ENCODE measurements at places on chromosomes 1 and 21.

GRCh38 chr1:15738416-15739113 lies 2.5 kb downstream of the SLC25A34 start:
- DNase-seq: no peak

DNA sequence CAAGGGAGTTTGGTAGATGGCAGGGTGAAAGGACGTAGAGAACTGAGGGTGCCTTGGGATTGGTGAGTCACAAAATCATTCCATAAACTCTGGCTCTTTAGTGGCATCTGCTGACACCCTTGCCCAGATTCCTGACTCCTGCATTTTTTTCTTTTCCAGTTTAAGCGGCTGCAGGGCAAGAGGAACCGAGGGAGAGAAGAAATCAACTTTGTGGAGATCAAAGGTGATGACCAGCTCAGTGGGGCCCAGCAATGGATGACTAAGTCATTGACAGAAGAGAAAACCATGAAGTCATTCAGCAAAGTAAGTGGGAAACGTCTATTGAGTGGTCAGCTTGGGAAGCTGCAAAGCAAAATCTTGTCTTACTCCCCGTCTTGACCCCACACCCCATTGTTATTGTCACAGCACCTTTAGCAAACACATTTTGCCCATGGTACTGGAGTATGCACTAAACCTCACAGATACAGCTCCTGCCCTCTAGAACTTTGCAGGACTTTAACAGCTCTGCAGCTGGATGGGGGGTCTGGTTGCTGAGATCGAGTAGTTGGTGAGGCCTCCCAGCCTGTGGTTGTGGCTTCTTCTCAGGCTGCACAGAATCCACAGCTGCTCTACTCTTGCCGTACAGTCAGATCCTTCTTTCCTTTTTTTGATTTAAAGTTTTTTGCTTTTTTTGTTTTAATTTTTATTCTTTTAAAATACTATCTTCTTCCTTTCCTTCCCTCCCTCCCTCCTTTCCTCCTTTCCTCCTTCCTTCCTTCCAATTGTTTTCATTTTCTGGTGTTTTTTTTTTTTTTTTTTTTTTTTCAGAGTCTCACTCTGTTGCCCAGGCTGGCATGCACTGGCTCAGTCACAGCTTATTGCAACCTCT lies 21.9 kb downstream of the SH2D2A start:
- no peak for DNase-seq

DNA sequence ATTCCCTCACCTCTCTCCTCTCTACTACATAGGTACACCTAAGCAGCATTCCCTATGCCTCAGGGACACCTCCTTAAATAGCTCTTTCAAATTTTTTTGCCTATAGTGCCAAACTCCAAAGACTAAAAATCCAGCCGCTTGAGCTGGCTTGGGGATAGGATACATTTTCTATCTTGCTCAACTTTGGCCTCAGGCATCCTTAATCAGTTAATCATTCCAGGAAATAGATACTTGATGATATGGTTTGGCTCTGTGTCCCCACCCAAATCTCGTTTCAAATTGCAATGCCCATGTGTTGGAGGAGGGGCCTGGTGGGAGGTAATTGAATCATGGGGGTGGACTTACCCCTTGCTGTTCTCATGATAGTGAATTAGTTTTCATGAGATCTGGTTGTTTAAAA lies 11.4 kb upstream of the PHGDH start:
- no peak for DNase-seq

DNA sequence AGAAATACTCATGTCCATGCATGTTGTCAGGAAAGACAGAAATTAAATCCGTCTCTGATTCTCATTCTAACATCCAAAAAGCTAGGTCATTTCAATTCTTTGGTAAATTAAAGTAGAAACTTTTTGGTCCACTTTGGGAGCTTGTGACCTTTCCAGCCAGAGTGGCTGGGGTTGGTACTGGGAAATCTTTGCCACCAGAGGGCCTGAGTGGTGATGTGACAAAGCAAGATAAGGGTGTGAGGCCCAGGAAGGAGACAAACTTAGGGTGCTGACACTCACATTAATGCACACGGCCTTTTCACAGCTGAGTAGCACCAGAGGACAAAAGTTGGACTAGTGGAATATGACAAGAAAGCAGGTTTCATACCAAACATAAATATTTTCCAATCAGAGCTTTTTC lies 144.3 kb downstream of the DNM3 start:
- no peak for DNase-seq

GRCh38 chr1:114468047-114468446 lies 43.0 kb downstream of the TRIM33 start:
- DNase-seq: no peak

DNA sequence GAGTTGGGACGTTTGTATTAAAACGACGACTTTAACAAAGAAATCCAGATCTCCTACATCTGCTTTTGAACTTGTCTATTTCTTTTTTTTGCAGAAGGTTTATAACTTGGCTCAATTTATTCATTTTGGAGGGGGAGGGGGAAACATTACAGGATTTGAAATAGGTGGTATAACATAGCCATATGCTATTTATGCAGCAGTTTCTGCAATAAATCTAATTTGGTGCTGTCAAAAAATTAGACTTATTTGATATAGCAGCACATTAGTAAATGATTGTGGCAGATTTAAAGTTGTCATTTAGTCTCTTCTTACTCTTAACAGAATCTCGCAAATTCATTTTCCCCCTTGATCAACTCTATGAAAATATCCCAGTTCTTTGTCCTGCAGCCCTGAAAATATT lies 138.2 kb downstream of the SDCCAG8 start:
- no peak for DNase-seq

DNA sequence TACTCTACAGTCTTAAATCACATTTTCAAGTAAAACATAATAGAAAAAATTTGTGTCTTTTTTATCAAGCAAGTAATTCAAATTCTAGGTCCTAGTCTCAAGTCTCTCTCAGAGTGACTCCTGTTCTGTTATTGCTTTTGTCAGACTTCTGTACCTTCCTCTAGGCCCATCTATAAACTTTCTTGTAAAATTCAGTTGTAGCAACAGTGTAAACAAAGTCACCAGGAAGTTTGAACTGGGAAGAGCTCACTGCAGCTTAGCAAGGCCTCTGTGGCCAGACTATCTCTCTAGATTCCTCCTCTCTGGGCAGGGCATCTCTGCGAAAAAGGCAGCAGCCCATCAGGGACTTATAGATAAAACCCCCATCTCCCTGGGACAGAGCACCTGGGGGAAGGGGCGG lies 13.5 kb upstream of the ZNF678 start:
- no peak for DNase-seq

DNA sequence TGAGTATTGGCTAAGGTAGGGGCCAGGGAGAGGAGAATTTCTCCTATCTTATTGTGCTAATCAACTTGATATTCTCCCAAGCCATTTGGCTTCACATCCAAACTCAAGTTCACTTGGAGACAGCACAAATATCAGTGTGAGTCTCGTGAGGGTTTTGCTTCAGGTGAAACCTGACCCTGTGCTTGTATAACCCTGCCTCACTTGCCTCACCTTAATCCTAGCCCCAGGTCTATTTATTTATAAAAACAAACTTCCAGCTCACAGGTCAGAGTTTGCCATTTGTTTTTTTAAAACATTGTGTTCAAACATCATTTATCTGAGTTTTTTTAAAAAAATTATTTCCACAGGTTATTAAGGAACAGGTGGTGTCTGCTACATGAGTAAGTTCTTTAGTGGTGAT lies 19.9 kb downstream of the HAO2 start:
- DNase-seq: no peak

GRCh38 chr1:87149241-87150041 lies 179.2 kb upstream of the LMO4 start:
- DNase-seq: no peak

DNA sequence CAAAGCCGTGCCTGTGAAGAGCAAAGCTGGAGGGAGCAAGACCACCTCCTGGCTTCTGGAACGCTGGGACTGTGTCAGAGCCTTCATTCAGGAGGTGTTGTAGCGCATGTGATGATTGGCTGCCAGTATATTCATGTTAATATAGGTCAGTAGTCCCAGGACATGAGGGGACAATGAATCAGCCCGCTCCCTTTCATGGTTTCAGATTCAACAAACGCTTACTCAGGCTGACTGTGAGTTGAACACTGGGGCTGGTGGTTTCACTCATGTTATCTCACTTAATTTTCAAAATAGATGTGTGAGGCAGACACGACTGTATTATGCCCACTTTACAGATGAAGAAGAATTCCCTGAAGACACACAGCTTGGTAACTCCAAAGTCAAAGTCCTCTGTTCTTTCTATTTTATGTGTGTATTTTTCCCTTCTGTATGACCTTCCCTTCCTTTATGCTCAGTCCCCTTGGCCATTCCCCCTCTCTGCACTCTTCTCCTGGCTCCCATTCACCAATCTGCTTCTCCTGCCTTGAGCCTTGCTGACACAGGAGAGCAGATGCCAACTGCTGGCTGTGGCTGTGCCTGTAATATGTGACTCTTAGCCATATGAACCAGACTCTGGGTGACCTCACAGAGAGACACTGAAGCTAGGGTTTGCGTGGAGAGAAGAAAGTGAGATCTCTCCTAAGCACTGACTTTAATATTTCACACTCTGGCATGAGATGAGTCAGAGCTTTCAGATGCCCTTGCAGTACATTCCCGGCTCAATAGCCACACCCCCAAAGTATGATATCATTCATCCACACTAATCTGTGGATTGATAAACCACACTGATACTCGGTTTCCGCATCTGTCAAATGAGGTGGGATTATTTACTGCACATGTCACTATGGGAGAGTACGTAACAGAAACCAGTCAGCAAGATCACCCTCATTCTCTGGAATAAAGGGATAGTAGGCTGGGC lies 31.4 kb upstream of the KIRREL1 start:
- DNase-seq: no peak
